Activated naive CD8-positive, alpha-beta T cell treated with anti-CD3 and anti-CD28 coated beads for 36 hours (primary cell): ENCODE measurements at places on chromosomes 1 and 21. TPM values are rescaled to one million over a fixed set of nuclear protein-coding genes. Genes with fewer than 3 reads are reported as not detected.

DNA sequence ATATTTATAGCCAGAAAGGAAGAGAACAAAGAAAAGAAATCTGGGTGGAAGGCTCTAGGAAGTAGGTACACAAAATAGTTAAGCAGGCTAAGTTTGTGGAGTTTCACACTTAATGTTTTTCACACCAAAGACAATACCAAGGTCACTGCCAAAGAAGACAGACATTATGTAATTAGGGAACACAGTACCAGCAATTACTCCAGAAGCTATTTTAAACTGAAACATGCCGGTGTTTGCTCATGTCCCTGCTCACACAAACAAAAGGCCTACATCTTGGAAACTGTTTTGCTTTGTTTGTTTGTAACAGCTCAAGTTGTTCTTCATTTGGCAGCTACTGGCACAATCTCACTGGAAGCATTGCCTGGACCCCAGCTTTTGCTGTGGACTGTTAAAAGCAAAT lies 88.5 kb upstream of the DAB1 start:
- no peak overlapping the region for H3K4me3 ChIP-seq
- H3K27ac ChIP-seq = no peak overlapping the region
- H3K27me3 ChIP-seq = peaks cover 6% of the 10 kb centered on the region
- no peaks in the 10 kb centered on the region for H3K36me3 ChIP-seq

DNA sequence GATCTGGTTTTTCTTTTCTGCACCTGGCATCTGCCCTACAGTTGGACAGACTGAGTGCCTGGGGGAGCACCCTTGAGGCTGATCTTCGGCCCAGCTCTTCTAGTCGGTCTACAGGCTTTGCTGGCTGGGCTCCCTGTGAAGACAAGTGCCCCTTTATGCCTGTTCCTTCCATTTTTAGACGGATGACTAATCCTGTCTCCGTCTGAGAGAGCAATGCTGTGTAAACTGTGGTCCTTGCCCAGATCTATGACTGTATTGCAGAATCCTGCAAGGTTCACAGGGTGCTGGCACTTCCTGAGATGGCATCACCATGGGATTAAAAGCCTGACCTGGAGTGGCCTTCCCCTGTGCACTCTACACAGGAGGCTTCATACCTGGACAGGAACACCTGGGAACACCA lies 47.6 kb upstream of the SAMD13 start:
- H3K27ac ChIP-seq = no peak overlapping the region
- peaks cover 3% of the 10 kb centered on the region for H3K36me3 ChIP-seq
- H3K27me3 ChIP-seq = no peaks in the 10 kb centered on the region
- no peak for DNase-seq

GRCh38 chr1:108719656-108720435 lies 7.1 kb downstream of the FNDC7 start:
- no peak overlapping the region for H3K27ac ChIP-seq
- DNase-seq = no peak
- no peaks in the 10 kb centered on the region for H3K4me1 ChIP-seq
- no peak overlapping the region for H3K4me3 ChIP-seq

GRCh38 chr21:34639882-34640788 lies 25.2 kb upstream of the RCAN1 start:
- H3K4me3 ChIP-seq = no peak overlapping the region
- H3K36me3 ChIP-seq = no peaks in the 10 kb centered on the region
- no peaks in the 10 kb centered on the region for H3K27me3 ChIP-seq
- peak overlapping the region; percentile 27 for H3K27ac ChIP-seq
- DNase-seq = peak; percentile 21

DNA sequence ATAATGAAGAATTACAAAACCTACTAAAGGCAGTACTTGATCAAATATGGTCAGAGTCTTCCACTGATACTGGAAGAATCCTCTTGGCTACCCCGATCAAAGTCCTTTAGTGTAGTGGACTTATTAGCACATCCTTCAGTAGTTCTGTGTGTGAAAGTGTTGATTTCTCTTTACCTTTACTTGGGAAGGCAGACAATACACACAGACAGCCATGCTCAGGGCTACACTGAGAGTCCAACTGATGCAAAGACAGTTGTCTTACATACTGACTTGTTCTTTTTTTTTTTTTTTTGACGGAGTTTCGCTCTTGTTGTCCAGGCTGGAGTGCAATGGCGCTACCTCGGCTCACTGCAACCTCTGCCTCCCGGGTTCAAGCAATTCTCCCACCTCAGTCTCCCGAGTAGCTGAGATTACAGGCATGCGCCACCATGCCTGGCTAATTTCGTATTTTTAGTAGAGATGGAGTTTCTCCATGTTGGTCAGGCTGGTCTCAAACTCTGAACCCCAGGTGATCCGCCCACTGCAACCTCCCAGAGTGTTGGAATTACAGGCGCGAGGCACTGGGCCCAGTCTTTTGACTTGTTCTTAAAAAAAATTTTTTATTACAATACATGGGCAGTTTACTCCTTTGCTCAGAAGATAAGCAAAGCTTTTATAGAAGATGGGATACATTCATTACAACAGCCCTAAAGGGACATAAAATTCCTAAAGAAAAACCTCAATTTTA lies 3.5 kb upstream of the PTTG1IP start:
- peaks cover 40% of the 10 kb centered on the region for H3K4me1 ChIP-seq
- H3K27me3 ChIP-seq = no peaks in the 10 kb centered on the region
- H3K36me3 ChIP-seq = no peaks in the 10 kb centered on the region
- H3K27ac ChIP-seq = no peak overlapping the region
- DNase-seq = no peak

Gene LORICRIN
- not detected for total RNA-seq

- no peak overlapping the region for H3K27ac ChIP-seq
- no peak overlapping the region for H3K4me3 ChIP-seq
- no peaks in the 10 kb centered on the region for H3K4me1 ChIP-seq
- no peak for DNase-seq
- no peaks in the 10 kb centered on the region for H3K36me3 ChIP-seq
- no peaks in the 10 kb centered on the region for H3K27me3 ChIP-seq
These were observed 39.3 kb downstream of the MAGI3 start for GRCh38 chr1:113429461-113430153.

Gene SLC2A5
- not detected for total RNA-seq
